ENCODE measurements at places on chromosomes 6 and 20. TPM values are rescaled to one million over a fixed set of nuclear protein-coding genes. Genes with fewer than 3 reads are reported as not detected.

GRCh38 chr6:5712349-5713215, 294.1 kb downstream of the NRN1 start:
- no peak for DNase-seq

- DNase-seq, result no peak
Observed at GRCh38 chr20:48246061-48246790, 460.9 kb upstream of the SULF2 start.

GRCh38 chr6:14924126-14925024, 321.5 kb upstream of the JARID2 start:
- peak; percentile 77 for DNase-seq

DNA sequence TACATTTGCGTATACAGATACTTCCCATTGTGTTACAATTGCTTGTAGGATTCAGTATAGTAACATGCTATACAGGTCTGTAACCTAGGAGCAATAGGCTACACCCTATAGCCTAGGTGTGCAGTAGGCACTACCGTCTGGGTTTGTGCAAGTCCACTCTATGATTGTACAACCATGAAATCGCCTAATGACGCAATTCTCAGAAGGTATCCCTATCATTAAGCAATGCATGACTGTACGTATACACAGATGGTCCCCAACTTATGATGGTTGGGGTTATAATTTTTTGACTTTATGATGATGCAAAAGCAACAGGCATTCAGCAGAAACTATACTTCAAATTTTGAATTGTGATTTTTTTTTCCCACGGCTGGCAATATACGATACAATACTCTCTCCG, 458.2 kb upstream of the NOX3 start:
- DNase-seq, result no peak

DNA sequence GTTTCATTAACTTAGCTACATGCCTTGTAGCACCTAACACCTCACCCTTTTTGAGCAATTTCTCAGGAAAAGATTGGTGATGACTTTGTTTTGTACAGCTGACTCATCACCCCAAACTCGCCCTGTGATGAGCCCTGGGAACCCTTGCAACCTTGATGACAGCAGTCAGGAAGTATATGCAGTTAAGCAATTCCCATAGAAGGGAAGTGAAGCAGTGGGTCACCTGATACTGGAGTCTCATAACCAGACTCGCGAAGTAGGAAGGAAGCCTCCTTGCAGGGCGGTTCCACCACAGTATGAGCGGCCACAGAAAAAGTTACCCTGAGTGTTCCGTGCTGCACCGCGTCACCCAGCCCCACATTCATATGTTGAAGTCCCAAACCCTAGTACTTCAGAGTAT, 82.0 kb upstream of the EDN1 start:
- no peak for DNase-seq

DNA sequence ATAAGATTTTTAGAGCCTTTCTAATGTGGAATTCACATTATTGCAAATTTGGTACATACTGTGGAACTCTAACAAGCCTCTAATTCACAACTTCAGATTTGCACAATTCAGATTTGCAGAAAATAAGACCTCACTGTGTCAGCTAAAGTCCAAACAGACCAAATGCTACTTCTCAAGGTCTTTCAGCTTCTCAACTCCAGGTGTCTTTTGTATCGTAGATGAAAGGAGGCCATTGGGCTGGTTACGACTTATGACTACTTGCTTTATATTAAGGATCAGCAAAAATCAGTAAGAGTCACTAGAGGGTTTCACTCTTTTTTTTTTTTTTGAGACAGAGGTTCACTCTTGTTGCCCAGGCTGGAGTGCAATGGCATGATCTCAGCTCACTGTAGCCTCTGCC, 37.8 kb downstream of the ZNF217 start:
- no peak for DNase-seq

Gene MAS1
- not detected for total RNA-seq

Gene SLC2A10
- 9.2 TPM for total RNA-seq

Gene C6orf118
- 2.2 TPM for total RNA-seq

Gene RSPO3
- 0.81 TPM for total RNA-seq
